ENCODE measurements at places on chromosomes 2 and 18. TPM values are rescaled to one million over a fixed set of nuclear protein-coding genes. Genes with fewer than 3 reads are reported as not detected.

- DNase-seq, result no peak
Measured at GRCh38 chr2:233354971-233355574, 779 bp downstream of the DGKD start.

- no peak for DNase-seq
Measured at GRCh38 chr2:86204458-86204857, 5.2 kb downstream of the MRPL35 start.

The PMS1 gene
- total RNA-seq, result 18.0 TPM

DNA sequence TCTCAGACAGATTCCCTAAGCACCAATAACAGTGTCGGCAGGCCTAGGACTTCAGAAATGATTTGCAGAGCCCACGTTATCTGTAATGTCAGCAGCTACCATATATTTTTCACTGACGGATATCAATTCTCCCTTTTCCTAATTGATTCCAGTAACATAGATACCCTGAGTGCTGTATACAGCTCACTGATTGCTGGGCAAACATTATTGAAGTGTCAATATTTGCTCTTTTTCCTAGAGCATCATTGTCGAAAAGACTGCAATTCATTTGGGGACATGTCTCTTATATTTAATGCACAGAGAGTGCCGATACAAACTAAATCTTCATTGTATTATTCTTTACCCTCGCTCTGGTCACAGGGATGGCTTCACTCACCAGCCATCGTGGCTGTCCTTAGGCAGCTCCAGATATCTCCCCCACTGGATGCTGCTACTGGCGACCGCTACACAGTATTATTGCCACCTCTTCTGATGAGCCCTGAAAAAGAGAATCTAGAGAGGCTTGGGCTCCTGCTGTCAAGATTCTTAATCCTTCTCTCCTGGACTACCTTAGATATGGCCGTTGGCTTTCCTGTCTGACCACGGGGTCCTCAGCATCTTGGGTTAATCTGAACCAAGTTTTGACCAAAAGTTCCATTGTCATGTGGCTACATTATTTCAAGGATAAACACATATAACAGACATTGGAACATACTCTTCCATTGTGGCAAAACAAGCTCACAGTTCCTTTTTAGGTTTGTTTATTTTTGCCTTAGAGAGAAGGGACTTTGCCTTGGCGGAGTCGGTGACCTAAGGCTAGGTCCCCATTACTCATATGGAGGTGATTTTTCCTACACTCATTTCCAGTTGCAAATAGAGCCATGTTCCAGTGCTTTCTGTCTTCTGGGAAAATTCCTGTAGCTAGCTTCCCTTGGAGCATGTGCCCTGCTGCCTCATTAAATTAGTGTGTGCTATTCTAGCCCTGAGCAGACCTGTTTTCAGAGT is 105.4 kb downstream of the CPO start:
- DNase-seq, result no peak

The ZCCHC2 gene
- total RNA-seq, result 69.3 TPM

The CD8B2 gene
- not detected for total RNA-seq

Measured in T-helper 17 cell (primary cell).